ENCODE measurements at places on chromosomes 16 and 17.

DNA sequence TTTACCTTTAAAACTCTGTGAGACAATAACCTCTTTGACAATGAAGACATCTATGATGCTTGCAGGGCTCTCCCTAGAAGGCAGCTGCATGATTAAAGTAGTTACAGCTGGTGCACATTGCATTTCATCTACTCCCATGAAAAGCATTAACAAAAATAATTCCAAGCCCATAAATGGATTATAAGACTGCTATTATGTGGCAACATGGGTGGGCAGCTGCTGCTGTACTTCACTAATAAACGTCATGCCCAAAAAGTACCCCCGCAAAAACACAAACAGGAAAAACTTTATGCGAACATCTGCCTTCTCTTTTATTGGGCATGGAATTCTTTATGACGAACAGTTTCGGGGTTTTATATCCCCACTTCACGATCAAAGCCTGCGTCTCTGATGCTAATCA, 224.9 kb downstream of the CA10 start:
- no peak for DNase-seq

GRCh38 chr16:5296176-5296575, 198.6 kb upstream of the EEF2KMT start:
- DNase-seq, result no peak

GRCh38 chr16:57566436-57566835, 24.0 kb downstream of the ADGRG5 start:
- DNase-seq, result no peak

- DNase-seq, result no peak
Measured at GRCh38 chr16:12253731-12254130, 277.2 kb downstream of the SNX29 start.

- DNase-seq, result peak; percentile 20
Measured at GRCh38 chr17:18362698-18363100, 651 bp downstream of the SHMT1 start.

DNA sequence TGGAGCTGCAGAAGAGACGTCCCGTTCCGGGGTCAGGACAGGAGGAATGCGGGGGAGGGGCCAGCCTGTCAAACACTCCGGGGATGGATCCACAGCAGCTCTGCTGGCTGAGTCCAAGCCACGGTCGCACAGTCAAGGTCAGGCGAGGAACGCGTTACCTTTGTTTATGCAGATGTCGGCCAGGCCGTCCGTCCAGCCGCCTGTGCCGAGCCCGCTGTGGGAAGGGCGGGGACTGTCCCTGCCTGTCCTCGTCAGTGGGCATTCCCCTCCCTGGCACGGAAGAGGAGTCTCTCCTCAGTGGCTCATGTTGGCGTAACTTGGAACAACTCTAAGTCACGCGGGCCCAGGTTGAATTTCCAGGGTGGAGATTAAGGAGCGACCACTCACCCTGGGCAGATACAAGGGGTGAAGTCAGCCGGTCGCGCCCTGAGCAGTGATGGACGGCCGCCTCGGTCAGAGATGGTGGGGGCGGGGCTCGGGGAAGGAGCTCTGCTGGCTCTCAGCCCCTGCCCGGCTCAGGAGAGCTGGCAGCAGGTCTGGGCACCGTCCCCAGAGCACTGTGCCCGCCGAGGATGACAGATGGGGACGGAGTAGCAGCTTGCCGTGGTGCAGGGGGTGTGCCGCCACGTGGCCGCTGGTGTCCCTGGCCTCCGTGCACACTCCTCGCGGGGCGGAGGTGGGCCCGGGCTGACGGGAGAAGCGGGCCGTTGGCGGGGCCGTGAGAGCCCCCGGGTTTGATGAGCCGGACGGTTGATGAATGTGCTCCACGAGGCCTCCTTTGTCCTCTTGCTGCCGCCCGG, 7.3 kb downstream of the CACNA1H start:
- no peak for DNase-seq

DNA sequence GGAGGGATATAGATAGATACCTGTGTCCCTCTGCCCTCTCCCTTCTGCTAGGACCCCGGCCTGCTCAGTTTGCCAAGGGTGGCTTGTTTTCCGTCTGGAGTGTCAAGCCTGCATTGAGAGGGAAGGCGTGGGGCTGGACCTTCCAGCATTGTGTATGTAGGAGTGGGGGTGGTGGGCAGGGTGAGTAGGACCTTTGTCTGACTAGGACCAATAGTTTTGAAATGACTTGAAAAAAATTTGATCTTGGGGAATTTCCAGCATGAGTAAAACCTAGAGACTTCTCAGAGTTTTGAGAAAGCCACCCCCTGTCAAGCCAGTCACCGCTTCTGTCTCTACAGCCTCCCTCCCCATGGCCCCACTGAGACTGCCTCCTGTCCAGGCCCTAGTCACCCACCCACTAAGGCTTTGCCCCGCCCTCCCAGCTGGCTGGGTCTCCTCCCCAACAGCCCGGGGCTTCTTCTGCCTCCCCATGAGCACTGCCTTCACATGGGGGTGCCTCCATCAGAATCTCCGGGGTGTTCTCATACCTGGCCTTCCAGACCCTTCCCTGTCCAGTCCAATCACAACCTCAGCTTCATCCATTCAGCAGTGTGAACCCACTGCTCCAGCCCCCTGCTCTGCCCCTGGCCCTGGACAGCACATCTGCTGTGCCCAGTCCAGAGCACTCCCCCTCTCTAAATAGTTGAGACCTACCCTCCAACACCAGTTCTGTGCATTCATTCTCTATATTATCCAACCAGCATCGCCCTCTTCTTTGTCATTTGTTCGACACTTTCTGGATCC, 207.0 kb downstream of the MSI2 start:
- peak; percentile 82 for DNase-seq

DNA sequence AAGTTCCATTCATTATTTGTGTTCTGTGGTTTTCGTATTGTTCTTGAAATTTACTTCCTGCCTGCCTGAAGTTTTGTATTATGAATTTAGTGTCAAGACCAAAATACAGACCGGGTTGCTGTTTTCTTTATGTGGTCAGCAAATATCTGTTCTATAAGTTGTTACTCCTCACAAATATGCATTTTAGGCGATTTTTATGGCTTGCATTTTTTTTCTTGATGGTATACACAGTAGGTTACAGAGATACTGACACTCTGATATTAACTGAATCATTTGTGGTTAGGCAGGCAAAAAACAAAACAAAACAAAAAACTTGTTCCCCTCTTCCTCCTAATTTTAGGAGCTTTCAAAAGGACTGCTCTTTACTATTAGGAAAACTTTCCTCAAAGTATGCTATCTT, 52.6 kb downstream of the BCAS3 start:
- DNase-seq, result no peak

- peak; percentile 49 for DNase-seq
Measured at GRCh38 chr17:77245162-77245926, 104.6 kb downstream of the SEC14L1 start.

GRCh38 chr17:76912421-76913164, 44.4 kb downstream of the MGAT5B start:
- DNase-seq, result no peak

DNA sequence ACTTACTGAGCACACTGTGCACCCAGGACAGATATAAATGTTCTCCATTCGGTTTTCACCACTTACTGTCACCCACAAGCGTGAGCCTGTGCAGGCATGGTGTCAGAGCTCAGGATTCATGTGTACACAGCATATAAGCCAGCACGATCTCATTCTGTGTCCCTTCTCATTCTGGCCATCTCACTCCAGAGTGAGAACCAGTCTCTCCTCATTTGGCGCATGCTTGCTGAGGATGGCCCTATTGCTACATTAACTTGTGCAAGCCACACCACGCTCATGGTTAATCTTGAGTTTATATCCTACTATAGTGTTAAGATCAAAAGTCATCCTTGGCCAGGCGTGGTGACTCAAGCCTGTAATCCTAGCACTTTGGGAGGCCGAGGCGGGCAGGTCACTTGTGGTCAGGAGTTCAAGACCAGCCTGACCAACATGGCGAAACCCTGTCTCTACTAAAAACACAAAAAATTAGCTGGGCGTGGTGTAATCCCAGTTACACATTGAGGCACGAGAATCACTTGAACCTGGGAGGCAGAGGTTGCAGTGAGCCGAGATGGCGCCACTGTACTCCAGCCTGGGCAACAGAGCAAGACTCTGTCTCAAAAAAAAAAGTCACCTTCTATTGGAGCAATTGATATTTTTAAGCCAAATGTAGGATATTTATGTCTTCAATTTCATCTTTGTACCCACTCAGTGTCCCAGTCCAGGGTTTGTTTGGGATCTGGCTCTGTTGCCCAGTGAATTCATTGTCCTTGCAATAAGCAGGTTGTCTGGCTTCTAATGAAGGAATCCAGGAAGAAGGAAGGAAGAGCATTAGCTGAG, 20.9 kb downstream of the SOCS1 start:
- no peak for DNase-seq

DNA sequence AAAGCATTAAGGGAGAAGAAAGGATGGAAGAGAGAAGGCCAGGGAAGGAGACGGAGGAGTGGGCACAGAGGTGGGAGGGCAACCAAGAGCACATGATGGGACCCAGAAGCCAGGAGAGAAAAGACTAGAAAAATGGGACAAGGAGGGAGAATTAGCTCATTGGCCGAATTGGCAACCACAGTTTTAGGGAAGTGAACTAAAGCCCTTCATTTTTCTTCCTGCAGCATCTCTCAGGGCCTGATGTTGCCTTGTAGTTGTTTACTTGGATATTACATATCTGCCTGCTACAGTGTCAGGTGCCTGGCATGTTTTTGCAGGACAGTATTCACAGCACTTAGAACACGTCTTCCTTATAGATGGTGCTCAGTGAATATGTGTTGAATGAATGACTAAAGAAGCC, 19.0 kb downstream of the EMP2 start:
- no peak for DNase-seq

GRCh38 chr17:41377546-41377945, 4.6 kb downstream of the KRT34 start:
- no peak for DNase-seq

DNA sequence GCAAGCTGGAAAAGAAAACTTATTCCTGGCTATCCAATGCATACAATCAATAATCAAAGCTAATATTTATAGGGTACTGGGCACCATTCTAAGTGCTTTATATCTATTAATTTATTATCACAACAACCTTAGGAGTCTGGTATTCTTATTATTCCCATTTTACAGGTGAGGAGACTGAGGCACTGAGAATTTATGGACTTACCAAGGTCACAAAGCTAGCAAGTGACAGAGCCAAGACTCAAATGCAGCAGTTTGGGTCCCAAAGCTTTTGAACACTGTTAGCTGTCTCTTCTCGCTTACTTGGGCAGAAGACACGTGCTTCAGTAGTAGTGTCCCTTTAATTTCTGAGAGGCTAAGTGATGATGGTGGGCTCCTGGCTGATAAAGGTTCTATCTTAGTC, 152.6 kb downstream of the AATF start:
- no peak for DNase-seq

DNA sequence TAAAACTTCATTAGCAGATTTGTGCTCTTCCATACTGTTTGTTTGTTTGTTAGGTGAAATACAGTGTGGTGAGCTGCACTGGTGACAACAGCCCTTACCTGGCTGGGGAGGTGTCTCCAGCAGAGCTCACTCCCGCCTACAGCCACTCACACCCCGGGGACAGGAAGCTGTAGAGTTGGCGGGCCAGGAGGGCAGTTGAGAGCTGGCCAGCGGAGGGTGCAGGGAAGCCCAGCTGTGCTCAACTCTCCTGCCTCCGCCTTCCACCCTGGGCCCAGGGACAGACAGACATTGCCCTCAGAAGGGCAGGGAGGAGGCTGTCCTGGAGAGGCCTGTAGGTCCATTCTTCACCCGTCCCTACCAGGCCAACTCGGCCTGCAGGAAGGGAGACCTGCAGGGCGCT, 48.6 kb upstream of the PVALEF start:
- DNase-seq, result no peak

DNA sequence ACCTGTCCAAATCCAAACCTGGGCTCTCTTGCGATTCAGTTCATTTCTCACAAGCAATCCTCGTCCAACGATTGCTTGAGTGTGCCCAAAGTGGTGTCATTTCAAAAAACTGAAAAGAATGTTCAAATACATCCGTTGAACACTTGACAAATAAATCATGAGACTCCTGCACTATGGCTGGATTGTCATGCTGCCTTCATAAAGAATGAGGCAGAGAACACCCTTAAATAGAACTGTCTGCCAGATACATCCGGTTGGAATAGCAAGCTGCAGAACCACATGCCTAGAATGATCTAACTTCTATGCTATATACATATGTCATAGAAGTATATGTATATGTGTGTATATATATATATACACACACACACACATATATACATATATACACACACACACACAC, 55.4 kb upstream of the HAPSTR1 start:
- no peak for DNase-seq

DNA sequence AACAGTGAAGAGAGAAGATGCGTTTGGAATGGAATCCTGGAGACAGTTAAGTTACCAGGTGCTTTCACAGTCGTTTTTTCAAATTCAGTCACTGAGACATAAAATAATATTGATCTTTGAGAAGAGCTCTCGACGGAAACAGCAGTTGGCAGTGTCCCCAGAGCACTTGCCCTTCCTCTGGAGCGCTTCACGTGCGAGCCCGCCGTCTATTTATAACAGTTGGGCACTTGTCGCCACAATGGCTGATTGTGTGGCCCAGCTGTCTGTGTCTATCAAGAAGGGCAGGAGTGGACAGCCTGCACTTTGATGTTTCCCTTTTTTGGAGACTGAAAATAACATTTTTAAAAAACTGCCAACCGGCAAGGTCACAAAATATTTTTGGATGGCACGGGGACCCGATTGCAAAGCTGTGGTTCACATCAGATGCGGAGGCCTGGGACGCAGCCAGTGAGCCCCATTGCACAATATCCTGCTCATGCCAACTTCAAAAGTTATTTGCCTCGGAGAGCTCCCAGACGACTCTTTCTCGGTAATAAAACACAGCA, 62.9 kb downstream of the ADCY9 start:
- no peak for DNase-seq

GRCh38 chr17:4555873-4556759, 932 bp upstream of the MYBBP1A start:
- DNase-seq, result no peak

- no peak for DNase-seq
Measured at GRCh38 chr17:32709562-32709961, 167.4 kb downstream of the MYO1D start.

DNA sequence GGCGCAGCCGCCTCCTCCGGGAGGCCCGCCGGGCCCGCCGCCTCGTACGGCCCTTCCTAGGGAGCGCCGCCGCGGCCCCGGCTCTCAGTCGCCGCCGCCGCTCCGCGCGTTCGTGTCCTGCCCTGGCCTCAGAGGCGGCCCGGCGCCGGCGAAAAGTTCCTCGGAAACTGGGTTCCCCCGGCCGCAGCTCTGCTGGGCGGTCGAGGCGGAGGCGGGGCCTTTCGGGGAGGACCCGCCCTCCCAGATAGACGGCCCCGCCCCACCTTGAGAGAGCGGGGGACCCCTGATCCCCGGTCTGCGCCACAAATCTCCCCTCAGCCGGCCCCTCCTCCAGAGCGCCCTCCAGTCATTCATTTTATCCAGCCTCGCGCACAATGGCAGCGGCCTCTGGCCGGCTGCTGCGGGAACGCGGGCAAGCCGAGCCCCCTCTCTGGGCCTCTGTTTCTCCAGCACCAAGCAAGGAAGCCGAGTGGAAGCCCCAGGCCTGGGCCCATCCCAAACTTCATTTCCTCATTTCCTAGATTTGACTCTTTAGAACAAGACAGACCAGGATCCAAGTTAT, at the start of gene SREBF1:
Gene SREBF1 (minus strand): TSS at position 169 of the 562 bp plus-strand sequence. CDS start 169 bp downstream, outside the sequence.
- no peak for DNase-seq
